ENCODE measurements at places on chromosomes 3 and 15.

GRCh38 chr15:70437089-70437488, 326.3 kb downstream of the UACA start:
- DNase-seq = no peak

- DNase-seq = no peak
These were observed 17.6 kb downstream of the RSL24D1 start for GRCh38 chr15:55179141-55179540.

DNA sequence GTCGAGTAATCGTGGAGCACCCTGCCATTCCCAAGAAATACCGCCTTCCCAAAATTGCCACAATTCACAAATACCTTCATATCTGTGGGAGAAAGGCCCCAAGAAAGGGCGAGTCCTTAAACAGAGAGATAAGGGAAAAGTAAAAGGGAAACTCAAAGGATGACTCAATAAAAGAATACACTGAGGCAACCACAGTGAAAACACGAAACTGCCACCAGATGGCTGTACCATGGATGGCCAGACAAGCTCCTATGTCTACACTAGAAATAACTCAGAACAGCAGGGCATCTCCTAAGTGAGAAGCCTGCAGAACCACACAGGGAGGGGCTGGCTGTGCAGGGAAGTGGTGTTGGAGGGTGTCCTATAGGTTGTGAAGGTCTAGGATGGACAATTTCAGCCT, 25.0 kb downstream of the SRGAP3 start:
- DNase-seq = no peak

GRCh38 chr3:16890597-16891333, 6.0 kb downstream of the PLCL2 start:
- DNase-seq = no peak

DNA sequence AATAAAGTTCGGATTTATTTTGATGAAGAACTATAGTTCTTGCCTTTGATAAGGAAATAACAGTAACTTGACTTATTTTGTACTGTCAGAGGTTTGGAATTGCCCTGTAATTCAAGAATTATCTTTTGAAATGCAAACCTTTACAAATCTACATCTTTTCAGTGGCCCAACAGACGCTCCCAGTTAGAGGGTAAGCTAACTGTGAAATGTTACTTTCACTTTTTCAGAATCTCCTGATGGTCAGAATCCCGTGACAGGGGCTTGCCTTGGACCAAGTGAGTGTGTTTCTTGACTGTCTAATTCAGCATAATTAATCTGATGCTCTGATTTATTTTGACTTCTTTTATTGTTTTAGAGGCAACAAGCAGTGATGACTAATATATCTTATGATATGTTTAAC, 262.5 kb downstream of the PLOD2 start:
- no peak for DNase-seq

DNA sequence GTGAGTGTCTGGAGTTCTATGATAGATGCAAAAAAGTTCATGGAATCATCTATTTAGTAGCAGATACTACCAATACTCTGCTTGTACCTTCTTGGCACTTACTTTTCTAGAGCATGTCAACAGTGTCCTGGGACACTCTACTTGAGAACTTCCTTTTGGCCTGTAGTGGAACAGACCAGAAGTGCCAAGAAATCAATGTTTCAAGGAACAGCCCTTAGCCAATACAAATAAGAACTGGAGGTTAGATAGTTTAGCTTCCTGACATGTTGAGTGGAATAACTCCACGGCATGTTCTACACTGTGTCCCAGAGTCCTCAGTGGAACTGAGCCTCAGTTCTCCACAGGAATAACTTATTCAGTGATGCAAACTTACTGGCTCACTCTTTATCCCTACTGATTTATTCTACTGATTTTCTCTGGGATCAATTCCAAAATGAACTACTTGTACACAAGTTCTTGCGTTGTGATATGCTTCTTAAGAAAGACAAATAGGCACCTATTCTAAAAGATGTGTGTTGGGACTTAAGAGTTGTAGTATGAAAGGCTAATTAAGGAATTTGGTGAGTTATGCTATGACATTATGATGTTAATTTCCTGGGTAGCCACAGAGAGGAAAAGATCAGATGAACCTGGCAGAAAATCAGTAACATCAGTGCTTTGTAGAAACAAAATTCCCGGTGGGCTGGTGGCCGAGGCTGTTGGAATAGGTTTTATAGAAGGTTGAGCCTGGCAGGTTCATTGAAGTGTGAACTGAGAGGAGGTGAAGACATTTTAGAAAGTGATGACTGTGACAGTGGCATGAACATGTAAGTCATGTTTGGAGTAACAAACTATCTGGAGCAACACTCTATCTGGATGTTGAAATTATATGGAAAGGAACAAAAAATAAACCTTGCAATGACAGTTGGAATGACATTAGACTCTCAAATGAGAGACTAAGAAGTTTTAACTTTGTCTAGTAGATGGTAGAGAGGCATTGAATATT, 101.8 kb upstream of the RBMS3 start:
- DNase-seq = no peak

DNA sequence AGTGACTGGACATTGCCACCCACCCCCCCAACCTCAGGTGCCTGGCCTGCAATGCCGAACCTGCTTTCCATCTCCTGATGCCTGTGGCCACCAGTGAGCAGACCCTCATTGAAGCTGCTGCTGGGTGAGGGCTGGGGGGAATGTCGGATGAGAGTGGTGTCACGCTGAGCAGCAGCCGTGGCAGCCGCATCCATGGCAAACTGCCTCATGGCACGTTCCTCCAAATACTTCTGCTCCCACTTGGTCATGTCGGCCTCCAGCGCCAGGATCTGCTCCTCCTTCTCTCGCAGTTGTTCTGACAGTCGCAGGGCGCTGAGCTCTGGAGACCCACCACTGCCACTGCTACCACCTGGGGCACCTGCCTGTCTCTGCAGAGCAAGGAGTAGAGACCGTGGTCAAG, 14.2 kb downstream of the AMOTL2 start:
- no peak for DNase-seq

DNA sequence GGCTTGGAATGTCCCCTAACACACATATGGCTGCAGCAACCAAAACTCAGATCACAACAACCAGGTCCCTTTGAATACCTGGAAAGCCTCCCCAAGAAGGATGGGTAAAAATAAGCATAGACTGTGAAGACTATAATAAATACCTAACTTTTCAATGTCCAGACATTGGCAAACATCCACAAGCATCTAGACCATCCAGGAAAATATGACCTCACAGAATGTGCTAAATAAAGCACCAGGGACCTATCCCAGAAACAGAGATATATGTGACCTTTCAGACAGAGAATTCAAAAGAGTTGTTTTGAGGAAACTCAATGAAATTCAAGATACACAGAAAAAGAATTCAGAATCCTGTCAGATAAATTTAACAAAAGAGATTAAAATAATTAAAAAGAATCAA, 109.2 kb downstream of the NEDD4 start:
- no peak for DNase-seq
